Stimulated activated CD4-positive, alpha-beta T cell treated with anti-CD3 and anti-CD28 coated beads, Interleukin-12 subunit alpha, Interleukin-12 subunit beta, amount 100 ng/mL, for 24 hours (primary cell): ENCODE measurements at places on chromosomes 5 and 9.

GRCh38 chr5:175015028-175015685, 290.8 kb downstream of the MSX2 start:
- DNase-seq = no peak

- no peak for DNase-seq
Measured at GRCh38 chr5:120504057-120504456, 40.0 kb downstream of the PRR16 start.

GRCh38 chr5:10645146-10645545, 81.3 kb downstream of the ANKRD33B start:
- DNase-seq = no peak

GRCh38 chr5:151647320-151647861, 39.3 kb downstream of the SPARC start:
- DNase-seq = no peak

- DNase-seq = no peak
Measured at GRCh38 chr9:27861887-27862286, 288.6 kb upstream of the C9orf72 start.
